Kidney capillary endothelial cell (primary cell): ENCODE measurements at places on chromosomes 7 and 10.
A peak's percentile ranks its signal among the peaks of the same experiment; 100 is the strongest.

DNA sequence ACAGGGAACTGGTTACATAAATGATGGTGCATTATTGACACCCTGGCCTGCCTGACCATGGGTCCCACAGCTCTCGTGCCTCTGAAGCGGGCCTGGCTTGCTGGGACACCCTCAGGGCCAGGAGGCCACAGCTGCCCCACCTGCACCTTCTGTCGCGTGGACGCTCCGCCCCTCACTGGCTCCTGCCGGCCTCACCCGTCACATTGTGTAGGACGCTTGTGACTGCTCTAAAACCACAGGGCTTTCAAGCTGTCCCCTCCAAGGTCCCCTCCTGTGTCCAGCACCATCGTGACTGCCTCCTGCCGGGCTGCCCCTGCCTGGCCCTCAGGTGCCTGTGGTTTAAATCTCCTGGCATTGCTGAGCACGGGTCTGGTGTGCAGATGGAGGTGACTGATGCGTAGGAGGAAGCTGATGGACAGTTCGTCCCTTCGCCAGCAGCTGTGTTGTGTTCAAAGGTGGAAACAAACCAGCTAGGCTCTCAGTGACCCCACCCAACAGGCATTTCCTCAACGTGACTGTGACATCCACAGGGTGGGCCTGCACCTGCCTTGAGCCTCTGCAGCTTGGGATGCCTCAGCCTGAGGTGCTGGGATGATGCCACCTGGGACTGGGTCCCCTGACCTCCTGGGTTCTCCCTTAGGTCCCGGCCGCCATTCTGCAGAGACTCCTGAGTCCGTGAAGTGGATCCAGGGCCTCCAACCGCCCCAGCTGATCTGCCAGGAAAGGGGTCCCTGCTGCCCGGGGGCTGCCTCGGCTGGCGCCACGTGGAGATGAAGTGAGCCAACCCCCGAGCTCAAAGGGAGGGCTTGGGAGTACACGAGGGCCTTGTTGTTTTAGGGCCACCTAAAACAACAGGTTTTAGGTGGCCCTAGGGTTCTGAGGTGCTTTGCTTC lies 148.5 kb downstream of the WDR37 start:
- DNase-seq, result no peak

GRCh38 chr10:119309423-119309770 lies 102.0 kb downstream of the GRK5 start:
- DNase-seq, result no peak

- DNase-seq, result no peak
Measured at GRCh38 chr10:7853226-7853842, 35.0 kb downstream of the TAF3 start.

GRCh38 chr7:46972205-46972604 lies 609.7 kb downstream of the TNS3 start:
- DNase-seq, result peak; percentile 21

- no peak for DNase-seq
Measured at GRCh38 chr10:72124381-72124780, 36.0 kb upstream of the SPOCK2 start.

- DNase-seq, result no peak
Measured at GRCh38 chr7:43700646-43701499, 28.4 kb downstream of the COA1 start.

DNA sequence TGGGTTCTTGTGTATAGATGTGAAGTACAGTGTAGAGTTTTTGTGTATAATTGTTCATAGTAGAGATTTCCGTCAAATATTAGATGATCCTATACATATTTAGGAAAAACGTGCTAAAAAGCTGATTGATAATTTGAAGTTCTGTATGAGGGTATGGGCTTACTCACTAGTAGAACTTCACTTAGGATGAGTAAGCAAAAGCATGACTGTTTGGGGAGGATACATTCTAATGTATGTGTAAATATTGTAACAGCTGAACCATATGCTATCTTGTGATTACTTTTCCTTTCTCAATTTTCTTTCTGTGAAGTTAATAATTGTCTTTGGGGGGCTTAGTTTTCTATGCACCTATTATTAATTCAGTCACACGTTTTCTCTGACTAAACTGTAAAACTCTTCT lies 53.2 kb upstream of the PDK4 start:
- no peak for DNase-seq

DNA sequence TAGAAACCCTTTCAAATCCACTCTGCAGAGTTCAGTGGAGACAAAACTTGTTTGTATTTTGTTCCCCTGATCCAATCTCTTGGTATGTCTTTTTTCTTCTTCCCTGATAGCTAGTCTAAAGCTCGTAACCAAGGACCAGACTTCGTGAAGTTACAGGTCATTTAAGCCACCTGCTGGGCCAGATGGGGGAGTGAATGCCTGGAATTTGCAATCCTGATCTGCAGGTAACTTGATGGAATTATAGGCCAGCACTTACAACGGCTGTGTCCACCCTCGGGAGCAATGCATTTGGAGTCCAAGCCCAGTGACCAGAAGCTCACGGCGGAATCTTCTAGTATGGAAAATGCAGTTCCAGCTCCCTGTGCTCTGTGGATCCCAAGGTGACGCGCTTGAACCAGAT lies 566.9 kb downstream of the TCERG1L start:
- DNase-seq, result no peak

- DNase-seq, result no peak
Measured at GRCh38 chr10:3797750-3798149, 12.7 kb upstream of the KLF6 start.

GRCh38 chr10:34526758-34527730 lies 288.1 kb downstream of the PARD3 start:
- DNase-seq, result peak; percentile 74

GRCh38 chr7:77216181-77216845 lies 16.7 kb upstream of the FGL2 start:
- no peak for DNase-seq

DNA sequence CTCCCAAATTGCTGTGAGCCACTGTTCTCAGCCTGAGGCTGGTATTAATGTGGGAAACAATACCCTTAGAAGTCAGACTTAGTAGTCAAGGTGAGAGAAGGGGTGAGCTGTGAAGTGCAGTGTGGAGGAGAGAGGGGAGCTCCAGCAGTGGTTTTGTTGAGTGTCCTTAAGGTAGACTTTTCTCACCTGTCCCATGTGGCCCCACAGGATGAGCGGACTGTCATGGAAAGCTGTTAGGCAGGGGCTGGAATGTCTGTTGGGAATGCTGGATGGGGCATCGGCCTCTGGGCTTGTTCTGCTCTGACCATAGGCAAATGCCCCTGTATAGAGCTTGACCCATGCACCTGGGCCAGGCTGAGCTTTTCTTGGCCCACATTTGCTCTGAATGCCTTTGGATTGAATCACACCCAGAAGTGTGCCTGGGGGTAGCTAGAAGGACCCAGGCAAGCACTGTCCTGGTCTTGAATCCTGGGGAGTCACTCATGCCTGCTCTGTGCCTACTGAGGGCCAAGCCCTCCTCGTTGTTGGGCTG lies 36.3 kb upstream of the SH2D4B start:
- DNase-seq, result no peak

- DNase-seq, result no peak
Measured at GRCh38 chr10:127157506-127158200, 38.7 kb downstream of the INSYN2A start.

- DNase-seq, result no peak
Measured at GRCh38 chr7:24141874-24142509, 142.0 kb upstream of the NPY start.

GRCh38 chr10:104641187-104641936 lies at the start of gene SORCS3:
TSS of gene SORCS3 (plus strand) at chr10:104641290.
- DNase-seq, result no peak

DNA sequence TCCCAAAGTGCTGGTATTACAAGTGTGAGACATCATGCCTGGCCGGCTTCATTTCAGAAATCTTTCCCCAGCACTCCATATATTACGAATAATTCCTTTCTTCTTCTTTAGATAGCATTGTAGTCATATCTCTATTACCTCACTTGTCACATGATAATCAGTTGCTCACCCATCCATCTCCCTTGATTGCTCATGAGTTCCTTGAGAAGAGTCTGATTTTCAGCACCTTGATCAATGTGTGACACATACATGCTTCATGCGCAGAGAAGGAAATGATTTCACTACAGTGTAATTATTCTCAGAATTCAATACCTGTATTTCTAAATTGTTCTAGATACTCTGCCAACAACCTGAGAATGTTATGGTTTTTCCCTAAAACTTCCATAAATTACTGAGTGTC lies 26.7 kb upstream of the GGCT start:
- DNase-seq, result peak; percentile 43

- DNase-seq, result no peak
Measured at GRCh38 chr10:92413519-92413918, 122.6 kb downstream of the MARCHF5 start.

DNA sequence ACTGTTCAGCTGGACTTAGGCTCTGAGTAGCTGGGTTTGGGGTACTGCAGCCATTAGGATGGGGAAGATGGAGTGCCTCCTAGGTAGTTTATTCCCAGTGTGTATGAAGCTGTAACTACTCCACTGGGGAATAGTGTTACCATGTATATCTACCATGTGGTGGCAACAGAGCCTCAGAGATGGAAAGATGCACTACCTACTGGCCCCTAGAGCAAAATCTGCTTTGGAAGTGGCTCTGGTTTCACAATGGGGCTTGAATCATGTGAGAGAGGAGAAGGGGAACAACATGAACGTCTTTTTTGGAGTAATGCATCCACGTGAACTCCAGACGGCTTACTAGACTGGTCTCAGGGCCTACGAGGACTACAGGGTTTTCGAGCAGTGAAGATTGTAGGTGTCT lies 167.3 kb downstream of the CALCR start:
- DNase-seq, result no peak

DNA sequence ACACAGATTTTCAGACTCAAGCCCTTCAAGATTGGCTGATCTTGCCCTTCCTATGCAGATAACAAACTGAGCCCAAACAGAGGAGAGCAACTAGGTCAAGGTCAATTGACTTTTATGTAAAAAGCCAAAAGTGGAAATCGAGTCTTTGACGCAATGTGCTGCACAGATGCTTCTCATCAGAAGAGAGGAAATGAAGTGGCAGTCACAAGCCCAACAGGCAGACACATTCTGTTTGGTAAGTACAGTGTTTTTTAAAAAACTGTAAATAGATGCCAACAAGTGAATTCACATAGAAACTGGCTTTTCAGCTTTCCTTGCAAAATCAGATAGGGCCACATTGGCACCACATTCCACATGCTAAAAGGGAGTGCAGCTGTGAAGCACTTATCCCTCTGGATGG lies 606.6 kb downstream of the KCNMA1 start:
- DNase-seq, result no peak

DNA sequence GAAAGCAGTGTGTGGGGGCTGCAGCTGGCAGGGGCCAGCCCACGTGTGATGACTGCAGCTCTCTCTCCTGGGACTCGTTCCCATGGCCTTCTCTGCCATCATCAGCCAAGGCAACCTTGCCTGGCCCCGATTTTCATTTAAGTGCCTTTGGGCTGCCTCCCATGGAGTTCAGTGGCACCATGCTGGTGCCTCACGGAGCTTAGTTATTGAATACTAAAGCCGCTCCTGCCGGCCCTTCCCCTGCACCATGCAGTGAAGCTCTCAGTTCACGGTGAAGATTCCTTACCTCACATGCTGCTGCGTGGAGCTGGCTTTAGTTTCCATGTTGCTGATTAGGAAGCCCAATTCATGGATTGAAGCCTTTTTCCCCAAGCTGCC lies 141.5 kb upstream of the EEPD1 start:
- DNase-seq, result no peak

DNA sequence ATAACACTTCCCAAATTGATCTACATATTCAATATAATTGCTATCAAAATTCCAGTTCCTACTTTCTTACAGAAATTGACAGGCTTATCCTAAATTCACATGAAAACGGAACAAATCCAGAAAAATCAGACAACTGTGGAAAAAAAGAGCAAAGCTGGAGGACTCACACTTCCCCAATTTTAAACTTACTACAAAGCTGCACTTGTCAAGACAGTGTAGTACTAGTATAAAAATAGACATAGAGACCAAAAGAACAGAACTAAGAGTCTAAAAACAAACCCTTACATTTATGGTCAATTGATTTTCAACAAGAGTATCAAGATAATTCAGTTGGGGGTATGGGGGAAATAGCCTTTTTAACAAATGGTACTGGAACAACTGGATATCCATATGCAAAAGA lies 27.5 kb downstream of the LMBR1 start:
- no peak for DNase-seq

DNA sequence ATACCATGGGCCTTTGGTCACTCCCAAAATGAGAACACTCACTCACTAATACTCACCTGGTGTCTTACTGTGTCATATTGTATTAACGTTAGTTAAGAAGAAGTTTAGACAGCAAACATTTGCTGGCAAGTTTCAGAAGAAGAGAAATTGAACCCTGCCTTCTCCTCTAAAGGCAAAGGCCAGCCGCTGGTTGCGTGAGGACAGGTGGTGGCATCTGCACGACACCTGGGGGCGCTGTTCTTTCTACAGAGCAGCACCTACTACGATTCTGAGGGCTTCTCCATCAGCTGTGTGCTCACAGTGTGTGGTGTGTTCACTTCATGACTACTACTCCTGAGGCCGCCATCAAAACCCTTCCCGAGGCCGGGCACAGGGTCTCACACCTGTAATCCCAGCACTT lies 17.9 kb upstream of the CLEC2L start:
- no peak for DNase-seq

GRCh38 chr7:108146070-108146842 lies 16.1 kb upstream of the LAMB4 start:
- peak; percentile 69 for DNase-seq

DNA sequence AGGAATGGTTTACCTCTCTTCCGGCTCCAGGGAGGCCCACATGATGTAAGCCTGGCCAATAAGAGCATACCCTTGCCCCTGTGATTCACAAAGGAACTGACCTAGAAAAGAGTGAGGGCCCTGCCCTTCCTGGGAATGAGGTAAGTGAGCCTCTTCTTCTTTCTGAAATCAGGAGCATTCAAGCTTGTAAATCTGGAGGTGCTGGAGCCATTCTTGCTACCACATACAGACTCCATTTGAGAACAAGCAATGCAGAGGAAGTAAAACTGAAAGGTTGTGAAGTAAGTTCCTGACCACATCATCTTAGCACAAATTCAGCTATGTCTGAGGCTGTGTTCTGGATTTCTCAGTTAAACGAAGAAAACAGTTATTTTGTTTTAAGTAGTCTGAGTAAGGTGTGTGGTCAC lies 132.2 kb downstream of the CD36 start:
- DNase-seq, result no peak

GRCh38 chr10:64173826-64174225 lies 652.6 kb downstream of the REEP3 start:
- DNase-seq, result no peak

- DNase-seq, result no peak
Measured at GRCh38 chr10:112783351-112784021, 166.6 kb upstream of the TCF7L2 start.

- DNase-seq, result no peak
Measured at GRCh38 chr10:42632564-42632963, 5.8 kb downstream of the ZNF33B start.

GRCh38 chr7:3670898-3671297 lies 369.8 kb downstream of the SDK1 start:
- DNase-seq, result no peak

- DNase-seq, result no peak
Measured at GRCh38 chr10:31584098-31584631, 265.1 kb downstream of the ZEB1 start.

DNA sequence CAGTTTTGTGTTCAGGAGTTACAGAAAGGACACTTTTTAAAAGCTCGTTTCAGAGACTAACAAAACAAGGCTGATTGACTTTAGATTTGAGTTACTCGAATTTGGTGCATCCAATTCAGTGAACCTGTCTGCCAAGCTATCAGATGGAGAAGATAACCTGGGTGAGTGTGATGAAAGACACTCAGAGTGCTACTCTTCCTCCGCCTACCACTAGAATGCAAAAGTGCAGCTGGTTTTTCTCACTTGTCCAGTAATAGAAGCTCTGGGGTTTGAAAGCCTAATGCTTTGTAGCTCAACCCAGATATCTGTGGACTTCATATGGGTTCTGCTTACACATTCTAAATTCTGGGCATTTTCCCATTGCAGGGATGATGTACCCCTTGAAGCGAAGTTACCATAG lies 82.8 kb upstream of the NPY start:
- no peak for DNase-seq
